ENCODE measurements at places on chromosomes 7 and 10.

- no peak for DNase-seq
Observed at GRCh38 chr7:23523486-23524075, 8.2 kb downstream of the TRA2A start.

GRCh38 chr10:33455029-33455428 is 120.6 kb upstream of the NRP1 start:
- DNase-seq = no peak

- no peak for DNase-seq
Observed at GRCh38 chr7:158048569-158048968, 539.1 kb downstream of the PTPRN2 start.

DNA sequence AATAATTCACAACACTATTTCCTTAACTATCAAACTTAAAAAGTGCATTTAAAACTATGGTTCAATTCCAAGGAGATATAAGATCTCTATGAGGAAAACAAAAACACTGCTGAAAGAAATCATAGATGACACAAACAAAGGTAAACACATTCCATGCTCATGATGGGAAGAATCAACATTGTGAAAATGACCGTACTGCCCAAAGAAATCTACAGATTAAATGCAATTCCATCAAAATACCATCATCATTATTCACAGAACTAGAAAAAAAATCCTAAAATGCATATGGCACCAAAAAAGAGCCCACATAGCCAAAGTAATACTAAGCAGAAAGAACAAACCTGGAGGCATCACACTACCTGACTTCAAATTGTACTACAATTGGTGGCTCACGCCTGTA is 159.9 kb upstream of the EEPD1 start:
- no peak for DNase-seq

GRCh38 chr7:93298671-93299070 is 66.5 kb downstream of the VPS50 start:
- DNase-seq = no peak

GRCh38 chr10:17435953-17436352 is 18.4 kb downstream of the ST8SIA6 start:
- no peak for DNase-seq

GRCh38 chr10:132979491-132980425 is 37.4 kb upstream of the CFAP46 start:
- DNase-seq = no peak

DNA sequence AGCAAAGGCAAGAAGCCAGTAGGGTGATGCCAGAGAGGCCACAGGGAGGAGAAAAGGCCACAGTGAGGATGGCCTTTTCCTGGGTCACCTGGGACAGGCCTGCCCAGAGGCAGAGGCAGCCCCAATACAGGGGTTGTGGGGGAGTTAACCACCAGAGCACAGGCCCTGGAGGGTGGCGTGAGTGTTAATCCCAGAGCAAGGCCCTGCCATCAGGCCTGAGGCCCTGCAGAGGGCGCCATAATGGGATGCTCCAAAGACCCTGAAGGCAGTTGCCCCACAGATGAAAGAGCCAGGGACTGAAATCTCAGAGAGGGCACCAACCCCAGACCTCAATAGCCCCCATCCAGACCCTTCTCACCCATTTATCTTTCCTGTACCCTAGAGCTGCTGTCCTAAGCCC is 23.9 kb downstream of the SLC13A4 start:
- no peak for DNase-seq

GRCh38 chr7:73669288-73669701 is 1.7 kb downstream of the VPS37D start:
- no peak for DNase-seq

DNA sequence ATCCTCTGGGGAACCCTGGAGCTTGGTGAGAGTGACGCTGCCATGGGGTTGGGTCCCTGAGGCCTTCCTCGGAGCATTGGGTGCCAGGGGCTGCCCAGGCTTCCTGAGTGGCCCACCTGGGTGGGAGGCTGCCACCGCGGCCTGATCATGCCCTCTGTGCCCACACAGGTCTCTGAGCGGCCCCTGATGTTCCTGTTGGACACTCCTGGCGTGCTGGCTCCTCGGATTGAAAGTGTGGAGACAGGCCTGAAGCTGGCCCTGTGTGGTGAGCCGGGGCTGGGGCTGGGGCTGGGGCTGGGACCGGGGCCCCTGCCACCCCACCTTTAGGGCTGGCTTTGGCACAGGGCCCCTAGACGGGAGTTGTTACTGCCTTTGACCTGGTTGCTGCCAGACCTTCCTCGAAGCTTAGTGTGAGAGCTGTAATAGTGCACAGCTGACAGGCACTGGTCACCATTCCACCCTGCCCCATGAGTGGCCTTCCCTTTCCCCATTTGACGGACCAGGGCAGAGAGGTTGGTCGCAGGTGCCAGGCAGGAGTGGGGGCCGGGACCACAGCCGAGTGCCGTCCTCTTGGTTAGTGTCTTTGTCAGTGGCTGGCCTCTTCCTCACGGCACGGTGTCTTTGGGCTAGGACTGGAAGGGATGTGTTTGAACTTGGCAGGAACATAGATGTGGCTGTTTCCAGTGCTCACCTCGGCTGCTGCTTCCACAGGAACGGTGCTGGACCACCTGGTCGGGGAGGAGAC is 8.2 kb downstream of the MTG1 start:
- no peak for DNase-seq

GRCh38 chr7:36210291-36210922 is 57.4 kb downstream of the EEPD1 start:
- DNase-seq = no peak

DNA sequence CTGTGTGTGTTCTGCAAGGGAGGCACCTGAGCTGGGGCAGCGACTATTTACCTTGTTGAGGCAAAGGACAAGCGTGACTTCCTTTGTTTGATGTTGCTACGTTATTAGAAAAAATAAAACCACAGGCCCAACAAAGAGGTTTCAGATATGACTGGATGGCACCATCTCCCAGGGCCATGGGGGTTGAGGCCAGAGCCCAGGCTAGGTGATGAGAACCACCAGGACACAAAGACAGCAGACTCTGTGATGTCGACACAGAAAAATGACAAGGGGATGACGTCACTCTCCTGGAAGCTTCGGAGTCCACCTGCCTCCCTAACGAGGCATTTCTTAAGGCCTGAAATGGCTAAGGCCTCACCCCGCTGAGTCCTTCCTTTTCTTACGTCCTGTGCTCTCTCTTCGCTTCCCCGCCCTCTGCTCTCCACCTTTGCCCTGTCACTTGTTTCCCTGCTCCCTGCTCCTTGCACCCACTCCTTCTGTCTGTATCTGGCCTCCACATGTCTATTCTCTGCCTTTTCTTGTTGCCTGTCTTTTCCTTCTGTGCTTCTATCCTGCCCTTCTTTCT is 83.0 kb upstream of the ADRB1 start:
- DNase-seq = no peak

DNA sequence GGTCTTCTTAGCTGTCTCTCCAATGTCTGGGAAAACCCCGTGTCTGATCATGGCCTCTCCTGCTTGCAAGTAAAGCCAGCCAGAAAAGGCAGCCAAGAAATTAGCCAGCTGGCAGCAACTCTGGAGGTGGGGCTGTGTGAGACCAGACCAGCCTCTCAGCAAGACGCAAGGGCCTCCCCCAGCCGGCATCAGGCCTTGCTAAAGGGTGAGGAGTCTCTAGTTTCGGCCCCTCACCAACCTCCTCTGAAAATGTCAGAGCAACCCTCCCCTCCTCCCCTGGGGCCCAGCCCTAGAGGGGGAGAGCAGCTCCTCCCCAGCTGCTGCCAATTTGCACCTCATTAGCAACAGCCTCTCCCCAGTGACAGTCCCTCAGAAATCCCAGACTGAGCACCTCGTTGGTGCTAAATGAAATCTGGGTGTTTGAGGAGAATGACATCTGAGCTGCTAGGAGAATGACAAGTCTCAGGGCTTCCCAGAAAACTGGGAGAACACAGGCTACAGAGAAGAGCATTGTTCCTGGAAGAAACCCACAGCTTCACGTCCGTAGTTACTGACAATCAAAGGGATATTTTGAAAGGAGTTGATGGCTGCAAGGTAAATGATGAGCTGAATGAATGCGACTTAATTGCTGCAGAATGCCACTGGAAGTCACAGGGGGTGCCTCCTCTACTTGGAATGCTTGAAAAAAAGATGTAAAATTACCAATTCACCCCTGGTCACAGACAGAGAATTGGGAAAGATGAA is 25.9 kb downstream of the DGKI start:
- no peak for DNase-seq

GRCh38 chr10:58996866-58997265 is 179.6 kb upstream of the PHYHIPL start:
- DNase-seq = no peak

- no peak for DNase-seq
Observed at GRCh38 chr10:91813251-91813650, 15.0 kb downstream of the TNKS2 start.

GRCh38 chr10:42827201-42827600 is 44.6 kb downstream of the BMS1 start:
- no peak for DNase-seq

DNA sequence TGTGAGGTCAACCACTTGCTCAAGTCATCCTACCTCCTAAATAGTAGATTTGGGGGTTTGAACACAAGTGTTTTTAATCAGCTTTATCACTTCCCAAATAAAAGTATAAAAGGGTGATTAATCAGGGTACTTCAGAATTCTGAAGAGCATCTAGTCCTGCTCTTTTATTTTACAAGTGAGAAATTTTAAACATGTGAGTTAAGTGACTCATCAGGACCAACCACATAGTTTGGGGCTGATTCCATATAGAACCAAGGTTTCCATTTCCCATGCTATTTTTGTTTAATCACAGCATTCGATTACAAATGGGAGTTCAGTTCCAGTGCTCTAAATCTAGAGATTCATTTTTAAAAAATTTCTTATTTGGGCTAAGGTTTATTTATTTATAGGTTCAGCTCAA is 113.4 kb downstream of the GPR158 start:
- DNase-seq = no peak

GRCh38 chr7:30186725-30187124 is 51.9 kb downstream of the MTURN start:
- DNase-seq = no peak

- no peak for DNase-seq
Observed at GRCh38 chr7:13057462-13058200, 370.2 kb downstream of the ARL4A start.

DNA sequence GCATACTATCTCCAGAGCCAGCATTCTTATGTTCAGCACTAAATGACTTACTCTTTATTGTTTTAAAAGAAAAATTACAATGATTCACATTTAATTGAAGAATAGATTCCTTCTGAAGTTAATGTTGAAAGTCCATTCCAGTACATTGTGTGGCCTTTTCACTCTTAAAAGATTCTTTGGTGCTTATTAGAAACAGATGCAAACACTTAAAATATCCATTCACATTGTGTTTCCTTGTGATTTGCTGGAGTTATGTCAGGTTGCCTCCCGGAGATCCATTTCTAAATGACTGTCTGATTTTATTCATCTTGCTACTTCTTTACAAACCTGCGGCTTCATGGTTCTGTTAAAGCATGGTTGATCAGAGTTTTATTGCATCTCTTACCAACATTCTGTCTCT is 152.8 kb downstream of the FOXP2 start:
- no peak for DNase-seq

DNA sequence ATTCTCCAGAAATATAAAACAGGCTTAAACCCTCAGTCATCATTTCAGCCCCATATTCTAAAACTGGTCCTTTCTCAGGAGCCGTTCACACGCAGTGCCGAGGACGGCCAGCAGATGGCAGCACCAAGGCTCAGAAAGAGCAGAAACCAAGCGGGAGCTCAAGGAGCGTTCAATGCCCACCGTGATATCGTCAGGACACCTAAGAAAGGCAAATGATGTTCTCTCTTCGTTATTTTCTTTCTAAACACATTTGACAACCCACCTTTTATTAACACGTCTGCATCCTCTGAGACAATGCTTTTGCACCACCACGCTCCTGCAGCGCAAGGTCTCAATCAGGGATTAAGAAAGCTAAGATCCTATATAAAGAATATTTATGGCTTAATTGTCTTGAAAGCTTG is 45.7 kb upstream of the RBM33 start:
- DNase-seq = peak; percentile 70

DNA sequence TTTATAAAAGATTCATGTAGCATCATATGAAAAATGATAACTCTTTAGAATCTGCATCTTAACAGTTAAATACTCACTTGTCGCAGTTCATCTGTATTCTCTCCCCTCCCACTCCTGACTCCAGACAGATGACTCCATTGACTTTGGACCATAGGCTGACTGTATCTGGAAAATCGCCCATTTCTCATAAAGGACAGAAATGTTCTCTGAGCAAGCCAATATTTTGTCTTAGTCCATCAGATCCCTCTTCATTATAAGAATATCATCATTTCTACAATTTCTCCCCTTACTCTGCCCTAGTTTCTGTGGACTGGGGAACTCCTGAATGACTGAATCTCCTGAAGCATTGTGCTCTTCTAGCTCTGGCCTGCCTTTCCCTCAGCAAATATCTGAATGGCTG is 125.4 kb downstream of the SEMA3D start:
- no peak for DNase-seq

- DNase-seq = no peak
Observed at GRCh38 chr7:45071528-45071927, 17.2 kb downstream of the NACAD start.

DNA sequence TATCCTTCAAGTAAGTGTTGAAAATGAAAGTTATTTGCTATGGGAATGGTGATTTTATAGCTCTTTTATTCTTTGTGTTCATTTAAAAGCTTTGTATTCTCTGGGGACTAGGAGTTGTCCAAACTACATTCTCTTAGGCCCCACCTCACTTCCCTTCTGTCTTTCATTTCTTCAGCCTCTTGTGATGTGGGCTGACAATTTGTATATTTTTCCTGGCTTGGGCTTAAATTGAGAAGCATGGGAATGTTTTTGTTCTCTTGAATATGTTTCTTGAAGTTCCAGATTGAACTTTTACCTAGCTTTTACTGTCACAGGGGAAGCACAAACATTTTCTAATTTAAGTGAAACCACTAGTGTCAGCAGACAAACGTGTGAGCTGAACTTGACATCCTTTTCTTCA is 27.9 kb downstream of the BBS9 start:
- no peak for DNase-seq

DNA sequence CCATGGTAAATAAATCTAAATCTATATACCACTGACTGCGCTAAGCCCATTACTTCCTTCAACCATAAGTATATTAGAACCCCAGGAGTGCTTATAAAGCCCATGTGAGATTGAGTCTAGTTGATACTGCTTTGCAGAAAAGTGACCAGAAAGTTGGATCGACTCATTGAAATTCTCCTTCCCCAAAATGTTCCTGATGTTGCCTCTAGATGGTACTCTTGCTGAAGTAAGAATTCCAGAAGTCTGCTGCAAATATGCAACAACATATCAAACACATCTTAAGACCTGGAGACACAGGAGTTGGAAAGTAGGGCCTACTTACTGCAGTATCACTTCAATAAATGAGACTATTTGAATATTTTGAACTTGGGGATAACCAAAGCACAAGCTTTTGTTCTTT is 550.8 kb downstream of the IPMK start:
- DNase-seq = no peak

GRCh38 chr7:48042216-48042615 is 6.9 kb downstream of the C7orf57 start:
- no peak for DNase-seq

DNA sequence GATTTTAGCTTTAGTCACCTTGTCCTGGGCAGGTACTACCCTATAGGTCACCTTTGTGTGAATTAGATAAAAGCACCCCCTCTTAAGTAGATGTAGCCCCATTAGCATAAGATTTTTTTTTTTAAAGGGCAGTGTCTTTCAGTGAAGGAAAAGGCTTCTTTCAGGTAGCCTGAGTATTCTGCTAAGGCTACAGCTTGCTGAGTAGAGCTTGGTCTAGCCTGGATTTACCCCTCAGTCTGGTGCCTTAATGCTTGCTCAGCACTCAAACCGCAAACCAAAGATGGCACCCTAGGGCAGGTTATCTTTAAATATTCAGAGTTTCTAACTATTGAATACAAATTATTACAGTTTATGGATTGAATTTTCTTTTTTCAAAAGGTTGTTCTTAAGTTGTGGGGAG is 83.4 kb downstream of the GLCCI1 start:
- DNase-seq = no peak

GRCh38 chr10:103649654-103650423 is 156.3 kb downstream of the NEURL1 start:
- DNase-seq = no peak

All from stimulated activated CD4-positive, alpha-beta T cell treated with anti-CD3 and anti-CD28 coated beads, Interleukin-12 subunit alpha, Interleukin-12 subunit beta, amount 100 ng/mL, for 24 hours (primary cell).